ENCODE measurements at places on chromosomes 4 and X.

DNA sequence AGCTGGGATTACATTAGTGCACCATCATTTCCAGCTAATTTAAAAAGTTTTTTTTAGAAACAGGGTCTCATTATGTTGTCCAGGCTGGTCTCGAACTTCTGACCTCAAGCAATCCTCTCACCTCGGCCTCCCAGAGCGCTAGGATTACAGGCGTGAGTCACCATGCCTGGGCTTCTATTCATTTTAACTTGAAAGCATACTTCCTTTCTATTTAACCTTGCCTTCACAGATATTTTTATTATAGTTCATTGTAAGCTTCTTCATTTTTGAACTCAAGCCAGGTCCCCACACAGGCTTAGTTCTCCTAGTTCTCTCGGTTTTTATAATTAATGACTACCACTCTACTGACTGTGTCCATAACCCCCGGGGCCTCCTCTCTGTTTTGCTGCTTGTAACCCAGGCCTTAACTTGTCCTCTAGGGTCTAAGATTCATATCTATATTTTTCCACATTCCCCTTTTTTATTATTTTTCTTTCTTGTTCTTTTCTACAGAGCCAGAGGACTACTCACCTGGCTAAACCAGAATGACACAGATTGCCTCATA is 50.7 kb downstream of the SNX12 start:
- DNase-seq, result no peak

DNA sequence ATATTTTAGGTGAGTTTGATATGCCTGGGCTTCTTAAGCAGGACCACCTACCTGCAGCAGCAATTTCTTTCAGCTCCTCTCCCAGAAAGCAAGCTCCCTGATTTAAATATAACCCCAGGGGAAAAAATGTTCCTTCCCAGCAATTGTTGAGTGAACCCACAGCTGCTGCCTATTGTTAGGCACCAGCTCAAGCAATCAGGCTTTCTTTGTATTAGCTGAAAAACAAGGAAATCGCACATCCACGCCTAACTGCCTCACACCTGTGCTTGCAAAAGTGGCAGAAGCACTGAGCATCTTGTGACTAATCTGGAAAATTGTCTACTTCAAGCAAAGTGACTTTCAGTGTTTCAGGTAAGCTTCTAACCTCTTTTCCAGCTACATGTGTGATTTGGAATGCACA is 432.2 kb downstream of the SMARCA1 start:
- DNase-seq, result no peak

DNA sequence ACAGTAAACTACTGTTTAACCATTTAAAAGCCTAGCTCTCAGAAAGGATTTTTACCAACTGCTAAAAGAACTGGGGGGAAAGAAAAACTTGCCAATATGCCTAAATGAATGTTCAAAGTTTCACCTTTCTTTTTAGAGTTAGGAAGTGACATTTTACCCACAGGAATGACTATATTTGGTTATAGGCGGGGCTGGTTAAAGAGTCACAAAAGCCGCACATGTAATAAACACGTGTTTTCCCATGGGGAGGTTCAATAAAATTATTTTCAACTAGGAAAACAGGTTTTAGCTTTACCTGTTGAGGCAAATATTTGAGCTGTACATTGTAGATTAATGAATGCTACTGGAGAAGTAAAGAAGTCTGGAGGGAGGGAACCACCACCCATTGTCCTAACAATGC is 41.6 kb upstream of the UGDH start:
- no peak for DNase-seq

- no peak for DNase-seq
Measured at GRCh38 chrX:27186671-27187070, 276.5 kb downstream of the PPP4R3C start.

DNA sequence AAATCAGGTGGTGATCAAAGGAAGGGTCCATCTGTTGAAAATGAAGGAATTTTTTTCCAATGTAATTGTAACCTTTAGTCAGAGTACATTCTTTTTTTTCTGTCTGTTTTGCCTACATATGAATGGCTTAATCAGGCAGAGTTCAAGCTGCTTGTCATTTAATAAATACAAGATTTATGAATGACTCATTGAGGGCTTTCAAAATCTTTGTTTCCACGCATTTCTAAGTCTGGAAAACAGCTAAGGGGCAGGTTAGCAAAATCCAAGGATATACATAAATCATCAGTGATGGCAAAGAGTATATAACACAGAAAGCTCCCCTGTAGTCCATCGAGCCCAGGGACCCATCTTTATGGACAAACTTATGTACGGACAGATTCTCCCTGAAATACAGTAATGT is 1.8 kb downstream of the CA5B start:
- no peak for DNase-seq

- no peak for DNase-seq
Measured at GRCh38 chrX:131405497-131405896, 116.4 kb upstream of the IGSF1 start.

DNA sequence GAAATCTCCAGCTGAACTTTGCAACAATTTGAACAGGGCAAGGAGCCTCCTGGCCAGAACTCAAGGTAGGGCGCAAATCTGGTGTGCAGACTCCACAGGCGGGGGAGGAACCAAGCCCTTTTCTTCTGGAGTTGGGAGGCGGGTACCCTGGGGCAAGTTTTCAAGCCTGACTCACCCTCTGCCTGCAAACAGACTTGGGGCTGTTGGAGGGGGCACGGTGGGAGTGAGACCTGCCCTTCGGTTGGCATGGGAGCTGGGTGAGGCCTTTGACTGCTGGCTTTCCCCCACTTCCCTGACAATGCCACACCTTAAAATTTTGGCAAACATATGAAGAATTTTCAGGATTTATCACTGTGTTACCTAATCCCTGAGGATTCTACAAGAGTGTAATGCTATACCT is 709.8 kb upstream of the DIAPH2 start:
- no peak for DNase-seq

DNA sequence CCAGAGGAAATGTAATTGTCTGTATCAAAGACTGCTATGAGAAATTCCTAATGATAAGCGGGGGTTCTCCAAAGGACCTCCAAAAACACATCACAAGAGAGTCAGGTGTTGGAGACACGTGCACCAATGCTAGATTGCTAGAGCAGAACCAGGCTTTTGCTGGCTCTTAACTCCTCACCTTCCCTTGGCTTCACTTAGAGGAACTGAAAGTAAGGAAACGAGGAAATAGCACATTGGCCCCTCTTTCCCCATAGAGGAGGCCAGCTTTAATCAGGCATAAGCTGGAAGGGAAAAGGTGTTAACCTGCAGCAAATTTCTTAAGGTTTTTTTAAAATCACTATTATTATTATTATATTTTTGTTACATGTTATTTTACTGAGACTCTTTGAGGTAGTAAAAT is 13.6 kb downstream of the OTC start:
- DNase-seq, result no peak

GRCh38 chrX:13899607-13900006 is 82.7 kb upstream of the GPM6B start:
- no peak for DNase-seq

DNA sequence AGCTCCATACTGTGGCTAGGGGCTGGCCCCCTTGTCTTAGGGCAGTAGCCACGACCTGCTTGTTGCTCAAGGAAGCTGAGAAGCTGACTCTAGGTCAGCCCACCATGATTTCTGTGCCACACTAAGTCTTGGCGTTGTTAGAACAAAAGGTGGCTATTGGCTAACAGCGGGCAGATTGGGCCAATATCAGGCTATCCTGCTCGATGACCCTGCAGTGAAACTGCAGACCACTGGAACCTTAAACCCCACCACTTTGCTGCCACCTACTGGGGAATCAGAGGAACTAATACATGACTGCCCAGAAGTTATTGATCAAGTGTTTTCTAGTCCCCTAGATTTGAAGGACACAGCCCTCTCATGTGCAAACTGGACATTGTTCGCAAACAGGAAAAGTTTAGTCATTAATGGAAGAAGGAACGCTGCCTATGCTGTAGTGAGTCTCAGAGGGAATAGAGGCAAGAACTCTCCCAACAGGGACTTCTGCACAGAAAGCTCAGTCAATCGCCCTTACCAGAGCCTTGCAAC is 17.0 kb upstream of the PAPSS1 start:
- DNase-seq, result no peak

- DNase-seq, result no peak
Measured at GRCh38 chrX:120426599-120426998, 42.5 kb downstream of the LAMP2 start.

DNA sequence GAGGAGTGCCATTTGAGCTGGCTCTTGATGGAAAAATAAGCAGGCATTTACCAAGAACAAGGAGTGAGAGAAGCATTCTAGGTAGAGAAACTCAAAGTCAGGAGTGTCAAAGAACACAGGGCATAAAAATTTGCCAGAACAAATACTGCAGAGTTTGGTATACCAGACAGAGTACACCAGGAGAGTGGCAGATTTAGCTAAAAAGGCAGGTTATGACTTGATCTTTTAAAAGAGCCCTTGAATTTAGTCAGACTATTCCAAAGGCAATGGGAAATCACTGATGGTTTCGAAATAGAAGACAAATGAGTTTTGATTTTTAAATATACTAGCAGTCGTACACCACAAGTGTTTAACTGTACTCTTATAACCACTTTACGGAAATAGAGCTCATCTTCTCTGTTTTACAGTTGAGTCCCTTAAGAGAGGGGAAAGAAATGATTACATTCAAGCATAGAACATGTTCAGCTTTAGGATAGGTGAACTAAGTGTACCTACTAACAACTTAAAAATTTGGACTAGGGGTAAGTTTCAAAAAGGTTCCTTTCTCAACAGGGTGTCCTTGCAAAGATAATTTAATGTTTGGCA is 10.2 kb downstream of the UBE2D3 start:
- DNase-seq, result no peak

All from NCI-H2107 (cell line).